ENCODE measurements at places on chromosomes 2 and 18.

DNA sequence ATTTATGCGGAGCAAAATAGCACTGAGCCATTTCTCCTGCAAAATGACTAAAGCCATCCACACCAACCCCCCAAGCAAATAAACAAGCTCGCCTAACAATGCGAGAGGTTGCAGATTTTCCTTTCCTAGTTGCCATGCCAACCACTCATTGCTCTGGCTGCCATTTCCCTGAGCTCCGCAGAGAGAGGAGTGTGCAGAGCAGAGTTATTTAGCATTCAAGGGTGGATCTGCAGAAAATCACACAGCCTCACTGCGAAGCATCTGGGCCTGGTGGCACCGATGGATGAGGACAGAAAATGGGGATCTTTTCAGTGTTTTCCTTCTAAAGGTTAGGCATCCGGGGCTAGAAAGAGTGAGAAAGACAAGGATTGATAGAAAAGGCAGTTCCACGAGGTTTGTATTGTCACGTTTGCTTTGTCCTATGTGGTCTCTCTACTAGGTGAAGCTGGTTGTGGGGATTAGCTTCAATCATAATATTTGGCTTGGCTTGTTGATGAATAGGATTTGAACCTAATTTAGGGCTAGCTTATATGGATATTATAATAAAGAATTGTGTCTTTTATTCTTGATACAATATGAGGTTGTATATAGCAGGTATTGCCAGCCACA is 110.2 kb upstream of the UNC80 start:
- DNase-seq, result no peak

GRCh38 chr18:63061303-63061702 is 258.3 kb downstream of the BCL2 start:
- DNase-seq, result no peak

DNA sequence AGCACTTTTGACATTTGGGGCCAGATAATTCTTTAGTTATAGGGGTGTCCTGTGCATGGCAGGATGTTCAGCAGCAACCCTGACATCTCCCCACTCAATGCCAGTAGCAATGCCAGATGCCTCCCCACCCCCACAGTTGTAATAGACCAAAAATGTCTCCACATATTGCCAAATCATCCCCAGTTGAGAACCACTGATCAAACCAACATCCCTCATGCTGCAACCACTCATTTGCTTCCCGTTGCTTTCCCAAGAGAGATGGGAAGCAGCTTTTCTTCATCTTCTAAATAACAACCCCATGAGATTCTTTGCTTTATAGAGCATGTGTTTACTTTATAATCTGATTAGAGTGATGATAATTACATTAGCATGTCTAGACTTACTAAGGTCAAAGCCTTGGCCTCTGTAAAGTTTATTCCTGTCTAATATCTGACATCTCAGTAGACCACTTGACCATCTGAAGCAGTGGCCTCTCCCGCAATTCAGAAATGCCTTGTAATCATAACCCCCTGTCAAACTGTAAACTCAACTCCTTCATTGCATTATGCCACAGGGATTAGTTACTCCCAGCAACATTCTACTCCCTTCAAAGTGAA is 28.7 kb upstream of the C1D start:
- no peak for DNase-seq

DNA sequence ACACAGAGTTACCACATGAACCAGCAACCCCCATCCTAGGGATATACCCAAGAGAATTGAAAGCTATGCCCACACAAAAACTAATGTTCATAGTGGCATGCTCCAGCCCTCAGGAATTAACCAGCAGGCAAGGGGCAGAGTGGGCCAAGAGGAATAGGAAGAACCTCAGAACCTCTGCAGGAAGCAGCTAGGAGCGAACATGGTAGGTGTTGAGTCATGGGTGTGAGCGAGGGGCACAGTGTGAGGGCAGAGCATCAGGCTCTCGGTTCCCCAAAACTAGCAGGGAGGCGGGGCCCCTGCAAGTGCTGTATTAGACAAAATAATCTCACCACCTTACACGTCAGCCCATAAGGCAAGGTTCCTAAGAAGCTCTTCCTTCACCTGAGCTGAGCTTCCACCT is 5.6 kb upstream of the RUFY4 start:
- no peak for DNase-seq

- no peak for DNase-seq
Observed at GRCh38 chr2:205681401-205682238, 681 bp upstream of the NRP2 start.

- no peak for DNase-seq
Observed at GRCh38 chr2:47065343-47065742, 89.8 kb downstream of the STPG4 start.

DNA sequence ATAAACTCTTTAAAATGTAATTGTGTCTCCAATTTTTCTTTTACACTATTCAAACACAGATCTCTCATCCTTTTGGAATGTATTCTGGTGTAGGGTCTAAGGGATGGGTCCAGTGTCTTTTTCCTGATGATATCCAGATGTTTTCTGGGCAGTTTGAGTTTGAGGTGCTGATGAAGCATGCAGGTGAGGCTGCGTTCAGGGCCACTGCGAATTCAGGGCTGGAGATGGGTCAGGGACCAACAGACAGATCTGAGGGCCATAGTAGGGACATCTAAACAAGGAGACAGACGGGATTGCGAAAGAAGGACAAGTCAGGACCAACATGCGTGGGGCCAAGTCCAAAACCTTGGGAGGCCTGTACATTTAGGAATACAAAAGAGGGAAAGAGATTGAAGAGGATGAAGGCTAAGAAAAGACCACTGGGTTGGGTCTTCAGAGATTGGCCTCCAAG is 70.2 kb downstream of the ACAA2 start:
- DNase-seq, result no peak

GRCh38 chr2:56267415-56267788 is 83.6 kb downstream of the CCDC85A start:
- no peak for DNase-seq

DNA sequence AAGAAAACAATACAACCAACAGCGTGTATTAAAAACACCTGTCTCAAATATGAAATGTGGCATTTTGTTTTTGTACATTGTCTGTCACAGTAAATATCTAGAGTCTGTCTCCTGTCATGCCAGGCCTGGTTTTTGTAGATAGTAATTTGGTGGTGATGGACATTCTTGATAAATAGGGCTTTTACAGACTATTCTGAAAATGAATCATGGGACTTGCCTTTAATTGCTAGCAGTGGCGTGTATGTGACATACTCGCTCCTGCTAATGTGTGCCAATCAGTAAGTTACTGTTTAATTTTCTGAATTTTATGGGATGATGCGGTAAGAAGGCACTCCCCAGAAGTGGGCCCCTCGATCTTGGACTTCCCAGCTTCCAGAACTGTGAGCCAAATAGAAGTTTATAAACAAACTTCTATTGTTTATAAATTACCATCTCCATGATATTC is 83.7 kb downstream of the TANC1 start:
- DNase-seq, result no peak

DNA sequence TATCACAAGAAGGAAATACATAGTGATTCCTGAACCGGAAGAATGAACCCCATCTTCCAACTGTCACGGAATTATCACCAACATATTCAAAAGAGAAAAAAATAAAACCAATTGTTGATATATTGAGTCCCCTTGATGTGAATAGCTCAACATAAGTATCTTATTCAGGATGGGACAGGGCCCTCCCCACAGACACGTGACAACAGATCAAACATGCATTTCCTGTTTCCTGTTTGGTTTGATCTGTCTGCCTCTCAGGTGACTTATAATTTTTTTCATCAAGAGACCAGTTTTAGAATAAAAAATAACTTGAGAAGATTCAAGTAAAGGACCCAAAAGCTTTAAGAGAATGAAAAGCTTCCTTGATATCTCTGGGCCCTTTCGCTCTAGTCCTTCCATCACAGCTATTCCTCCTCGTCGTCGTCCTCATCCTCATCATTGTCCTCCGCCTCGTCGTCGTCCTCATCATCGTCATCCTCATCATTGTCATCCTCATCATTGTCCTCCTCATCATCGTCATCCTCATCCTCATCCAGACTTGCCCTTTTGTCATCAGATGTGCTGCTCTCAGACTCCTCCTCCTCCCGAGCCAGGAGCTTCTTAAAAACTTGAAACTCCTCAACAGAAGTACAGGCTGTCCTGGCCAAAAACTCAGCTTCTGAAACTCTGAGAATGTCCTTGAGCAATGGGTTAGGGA is 6.3 kb downstream of the MTERF4 start:
- no peak for DNase-seq

DNA sequence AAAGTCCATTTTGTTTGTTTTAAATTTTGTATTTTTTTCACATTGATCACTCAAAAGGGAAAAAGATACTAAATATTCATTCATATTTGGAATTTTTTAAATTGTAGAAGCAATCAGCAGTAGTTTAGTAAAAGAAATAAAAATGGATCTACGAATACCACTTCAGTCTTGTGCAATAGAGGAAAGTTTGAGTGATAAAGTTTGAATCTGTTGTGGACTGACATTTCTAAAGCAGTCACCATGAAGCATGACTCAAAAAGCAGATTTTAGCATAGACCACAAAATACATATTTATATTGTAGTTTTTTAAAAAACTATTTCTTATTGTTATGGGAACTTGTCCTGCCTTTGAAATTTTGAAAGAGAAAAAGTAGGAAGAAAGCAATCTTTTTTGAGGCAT is 520.5 kb upstream of the ZEB2 start:
- DNase-seq, result no peak

GRCh38 chr2:230124235-230124634 is 55.5 kb upstream of the SLC16A14 start:
- DNase-seq, result no peak

DNA sequence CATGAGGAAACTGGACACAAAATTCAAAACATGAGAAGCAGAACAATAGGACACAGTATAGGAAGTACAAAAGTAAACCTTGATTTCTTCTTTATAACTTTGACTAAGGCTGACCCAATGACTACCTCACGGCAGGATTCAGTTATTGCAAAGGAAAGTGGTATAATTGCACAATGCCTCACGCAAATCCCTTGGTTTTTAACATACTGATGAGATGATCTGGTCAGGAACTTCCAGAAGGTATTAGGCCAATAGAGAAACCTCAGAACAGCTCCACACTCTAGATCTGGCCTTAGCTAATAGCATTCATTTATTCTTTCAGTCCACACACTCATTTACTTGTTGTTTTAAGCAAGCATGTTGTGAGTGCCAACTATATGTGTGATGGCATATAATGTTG is 1526.9 kb upstream of the ACVR2A start:
- no peak for DNase-seq

DNA sequence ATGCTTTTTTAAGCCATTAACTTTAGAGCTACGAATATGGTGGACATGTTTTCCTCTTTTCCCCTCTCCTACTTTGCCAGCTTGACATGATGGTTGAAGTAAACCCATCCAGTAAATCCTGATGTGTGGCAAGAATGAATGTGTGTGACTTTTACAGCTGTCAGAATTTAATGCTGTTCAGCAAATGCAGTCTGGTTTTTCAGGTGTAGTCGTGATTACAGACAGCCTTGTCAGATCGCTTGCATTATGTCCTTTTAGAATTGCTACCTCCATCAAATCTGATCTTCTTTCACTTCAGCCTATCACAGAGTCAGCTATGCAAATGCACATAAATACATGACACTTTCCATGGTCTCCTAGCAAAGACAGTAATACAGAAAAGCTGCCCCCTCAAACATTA is 278.5 kb downstream of the FBXO15 start:
- DNase-seq, result no peak

GRCh38 chr2:51293566-51294200 is 261.8 kb upstream of the NRXN1 start:
- no peak for DNase-seq

DNA sequence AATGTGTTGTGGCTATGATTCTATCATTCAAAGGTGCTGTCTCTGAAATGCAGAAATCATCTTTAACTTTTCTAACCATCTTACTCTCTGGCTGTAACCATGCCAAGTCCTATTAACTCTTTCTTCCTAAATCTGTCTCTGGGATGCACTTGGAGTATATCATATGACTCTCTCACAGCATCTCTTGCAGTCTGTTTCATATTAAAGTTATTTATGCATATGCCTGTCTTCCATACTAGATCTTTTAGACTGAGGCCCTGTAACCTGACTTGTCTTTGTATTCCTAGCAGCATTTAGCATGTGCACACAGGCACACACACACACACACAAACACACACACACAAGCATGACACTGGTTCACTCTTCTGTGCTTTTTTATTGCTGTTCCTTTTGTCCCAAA is 320.6 kb downstream of the ETAA1 start:
- no peak for DNase-seq

- no peak for DNase-seq
Observed at GRCh38 chr2:135960656-135961551, 24.5 kb downstream of the DARS1 start.

DNA sequence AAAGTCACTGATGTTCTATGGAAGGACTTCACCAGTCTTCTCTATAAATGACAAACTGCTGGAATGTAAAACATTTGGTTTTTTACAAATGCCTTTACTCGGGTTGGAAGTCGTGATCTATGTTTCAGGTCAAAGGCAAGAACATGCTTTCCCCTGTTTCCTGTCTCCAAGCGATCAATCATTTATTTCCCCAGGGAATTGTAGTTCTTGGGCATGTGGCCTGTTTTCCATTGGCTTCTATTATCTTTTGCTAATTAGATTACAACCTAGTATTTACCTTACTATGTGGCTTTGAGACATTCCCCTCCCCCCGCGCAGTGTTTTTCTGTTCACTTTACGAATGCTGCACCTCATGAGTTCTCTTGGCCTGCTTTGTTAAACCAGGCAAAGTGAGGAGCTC is 684.2 kb downstream of the EPHA4 start:
- no peak for DNase-seq

- no peak for DNase-seq
Observed at GRCh38 chr2:191150230-191150599, 579 bp downstream of the STAT4 start.

DNA sequence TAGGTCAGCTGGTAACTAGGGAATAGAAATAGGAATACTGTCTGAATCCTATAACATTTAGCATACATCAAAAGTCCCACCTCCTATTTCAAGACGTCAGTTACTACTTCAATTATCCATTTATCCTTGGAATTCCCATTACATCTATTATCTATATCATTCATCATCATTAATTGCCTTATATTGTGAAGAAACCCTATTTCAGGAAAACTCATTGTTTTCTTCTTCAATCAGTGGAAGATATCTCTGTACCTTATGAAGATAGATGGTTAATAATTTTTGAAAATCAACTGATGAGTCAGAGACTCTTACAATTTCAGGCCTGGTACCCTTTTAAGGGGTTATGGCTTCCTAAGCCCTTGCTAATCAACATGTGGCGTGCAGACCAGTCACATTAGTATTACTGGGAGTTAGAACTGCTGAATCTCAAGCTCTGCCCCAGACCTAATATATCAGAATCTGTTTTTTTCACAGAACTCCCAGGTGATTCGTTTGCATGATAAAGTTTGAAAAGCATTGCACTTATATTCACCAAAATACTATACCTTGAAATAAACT is 69.3 kb upstream of the PGAP1 start:
- DNase-seq, result no peak
